ENCODE measurements at places on chromosomes 3 and 15.

GRCh38 chr3:135622656-135623055 lies 342.9 kb upstream of the PPP2R3A start:
- DNase-seq, result no peak

GRCh38 chr3:152760591-152760990 lies 74.3 kb upstream of the P2RY1 start:
- DNase-seq, result no peak

- peak; percentile 61 for DNase-seq
These were observed 184.0 kb upstream of the SATB1 start for GRCh38 chr3:18609187-18609586.

GRCh38 chr3:183269345-183269744 lies 16.3 kb downstream of the B3GNT5 start:
- DNase-seq, result no peak

GRCh38 chr3:8640223-8640622 lies 4.4 kb downstream of the SSUH2 start:
- DNase-seq, result no peak

DNA sequence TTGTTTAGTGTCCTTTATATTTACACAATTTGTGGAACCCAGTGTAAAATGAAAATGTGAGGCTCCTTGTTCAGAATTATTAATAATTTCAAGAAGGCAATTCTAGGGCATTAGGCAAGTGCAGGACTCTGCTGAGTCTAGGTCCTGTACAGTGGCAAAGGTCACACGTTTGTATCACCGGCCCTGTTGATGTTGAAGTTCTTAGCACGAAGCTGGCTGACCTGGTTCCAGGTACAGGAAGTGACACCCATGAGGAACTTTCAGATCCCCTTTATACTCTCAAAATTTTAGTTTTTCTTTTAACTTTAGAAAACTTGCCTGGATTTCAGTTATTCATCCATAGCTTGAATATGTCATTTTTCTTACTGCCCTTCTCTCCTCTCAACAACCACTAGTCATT lies 349.4 kb downstream of the CNTN6 start:
- DNase-seq, result no peak

DNA sequence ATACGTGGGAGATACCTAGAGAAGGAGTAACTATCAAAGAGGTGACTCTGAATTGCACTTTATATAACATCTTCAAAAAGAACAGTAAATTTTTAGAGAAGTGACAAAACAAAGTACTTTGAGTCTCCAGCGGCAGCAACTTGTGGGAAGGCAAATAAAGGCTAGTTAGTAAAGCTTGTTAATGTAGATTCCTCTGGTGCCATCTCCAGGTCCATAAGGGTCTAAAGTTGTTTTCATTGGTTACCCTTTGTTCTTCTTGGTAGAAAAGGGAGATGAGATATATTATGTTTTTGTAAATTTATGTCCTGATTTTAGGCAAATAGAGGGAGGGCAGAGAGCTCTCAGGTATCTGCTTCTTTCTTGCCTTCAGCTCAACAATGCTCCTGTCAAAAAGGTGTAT lies 161.6 kb downstream of the MYRIP start:
- no peak for DNase-seq

GRCh38 chr3:89098173-89098572 lies 9.2 kb upstream of the EPHA3 start:
- DNase-seq, result no peak

GRCh38 chr15:44584162-44584749 lies 47.3 kb downstream of the EIF3J start:
- peak; percentile 51 for DNase-seq

DNA sequence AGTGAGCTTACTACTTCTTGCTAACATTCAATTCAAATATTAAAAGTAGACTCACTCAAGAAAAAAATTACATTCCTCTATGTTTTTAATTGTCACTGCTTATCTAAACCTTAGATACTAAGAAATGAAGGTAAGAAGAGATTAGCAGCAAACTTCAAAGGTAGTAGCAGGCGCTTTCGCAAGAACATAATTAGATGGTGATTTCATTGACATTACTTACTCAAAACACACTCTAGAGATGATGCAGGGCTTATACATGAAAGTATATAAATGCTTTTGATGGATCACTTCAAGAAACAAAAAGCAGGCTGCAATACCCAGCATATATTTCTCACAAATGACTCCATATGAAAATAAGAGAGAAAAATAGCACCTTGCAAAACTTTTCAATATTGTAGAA lies 86.8 kb downstream of the FSIP1 start:
- no peak for DNase-seq

GRCh38 chr3:157231071-157231470 lies 71.1 kb upstream of the CCNL1 start:
- no peak for DNase-seq

GRCh38 chr15:98217356-98217755 lies 256.9 kb downstream of the ARRDC4 start:
- DNase-seq, result no peak

GRCh38 chr3:193418576-193419373 lies 40.2 kb upstream of the ATP13A5 start:
- DNase-seq, result no peak

- DNase-seq, result no peak
These were observed 35.4 kb upstream of the SPRED1 start for GRCh38 chr15:38217191-38217595.

DNA sequence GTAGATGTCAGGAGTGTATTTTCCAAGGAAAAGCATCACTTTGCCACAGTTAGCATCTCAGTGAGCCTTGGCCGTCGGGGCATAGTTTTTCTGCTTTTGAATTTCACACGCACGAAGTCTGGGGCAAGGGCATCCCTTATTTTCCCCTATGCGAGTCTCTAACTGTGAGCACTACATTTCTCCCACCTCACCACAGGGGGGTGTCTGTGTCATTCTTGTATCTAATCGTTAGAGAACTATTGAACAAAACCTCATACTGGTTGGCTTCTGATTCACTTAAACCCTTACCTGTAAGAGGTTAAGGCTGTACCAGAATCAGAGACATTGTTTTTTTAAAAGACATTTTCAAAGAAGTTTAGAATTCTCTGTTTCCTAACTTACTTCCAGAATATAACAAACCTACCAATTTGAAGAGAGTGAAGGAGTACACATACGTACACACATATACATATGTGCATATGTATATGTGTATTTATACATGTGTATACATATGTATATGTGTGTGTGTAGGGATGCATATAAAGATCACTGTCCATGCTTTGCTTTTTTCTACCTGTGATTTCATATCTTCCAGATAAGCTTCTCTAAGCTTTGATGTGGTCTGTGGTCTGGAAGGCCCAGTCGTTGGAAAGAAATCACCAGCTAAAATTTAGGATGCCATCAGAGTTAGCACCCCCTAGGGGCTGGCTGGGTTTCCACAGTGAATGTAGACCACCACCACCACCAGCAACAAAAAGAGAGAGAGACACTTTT lies 49.4 kb downstream of the MYZAP start:
- no peak for DNase-seq
